ENCODE measurements at places on chromosomes 7 and 10. TPM values are rescaled to one million over a fixed set of nuclear protein-coding genes. Genes with fewer than 3 reads are reported as not detected.

PIK3AP1 gene
- total RNA-seq: 68.2 TPM

- DNase-seq: no peak
Observed at GRCh38 chr7:130943336-130943901, 209.4 kb upstream of the KLF14 start.

PRXL2A gene
- total RNA-seq: 63.6 TPM

DNA sequence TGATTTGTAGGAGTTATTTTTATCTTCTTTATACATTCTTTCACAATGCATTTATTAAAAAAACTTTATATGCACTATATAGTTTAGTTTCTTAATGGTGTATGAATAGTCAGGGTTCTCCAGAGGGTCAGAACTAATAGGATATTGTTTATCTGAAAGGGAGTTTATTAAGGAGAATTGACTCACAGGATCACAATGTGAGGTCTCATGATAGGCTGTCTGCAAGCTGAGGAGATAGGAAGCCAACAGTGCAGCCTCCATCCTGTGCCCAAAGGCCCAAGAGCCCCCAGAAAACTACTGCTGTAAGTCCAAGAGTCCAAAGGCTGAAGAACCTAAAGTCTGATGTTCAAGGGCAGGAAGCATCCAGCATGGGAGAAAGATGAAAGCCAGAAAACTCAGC lies 192.8 kb upstream of the AHR start:
- DNase-seq: no peak

NODAL gene
- total RNA-seq: 0.12 TPM

EBLN1 gene
- total RNA-seq: not detected

- DNase-seq: no peak
Observed at GRCh38 chr10:116101616-116102315, 171.2 kb downstream of the GFRA1 start.

GRCh38 chr10:14822879-14823755 lies 14.7 kb downstream of the CDNF start:
- no peak for DNase-seq

GRCh38 chr7:92633211-92633906 lies 43.2 kb upstream of the FAM133B start:
- peak; percentile 60 for DNase-seq

GPR15LG gene
- total RNA-seq: 0.32 TPM

DNA sequence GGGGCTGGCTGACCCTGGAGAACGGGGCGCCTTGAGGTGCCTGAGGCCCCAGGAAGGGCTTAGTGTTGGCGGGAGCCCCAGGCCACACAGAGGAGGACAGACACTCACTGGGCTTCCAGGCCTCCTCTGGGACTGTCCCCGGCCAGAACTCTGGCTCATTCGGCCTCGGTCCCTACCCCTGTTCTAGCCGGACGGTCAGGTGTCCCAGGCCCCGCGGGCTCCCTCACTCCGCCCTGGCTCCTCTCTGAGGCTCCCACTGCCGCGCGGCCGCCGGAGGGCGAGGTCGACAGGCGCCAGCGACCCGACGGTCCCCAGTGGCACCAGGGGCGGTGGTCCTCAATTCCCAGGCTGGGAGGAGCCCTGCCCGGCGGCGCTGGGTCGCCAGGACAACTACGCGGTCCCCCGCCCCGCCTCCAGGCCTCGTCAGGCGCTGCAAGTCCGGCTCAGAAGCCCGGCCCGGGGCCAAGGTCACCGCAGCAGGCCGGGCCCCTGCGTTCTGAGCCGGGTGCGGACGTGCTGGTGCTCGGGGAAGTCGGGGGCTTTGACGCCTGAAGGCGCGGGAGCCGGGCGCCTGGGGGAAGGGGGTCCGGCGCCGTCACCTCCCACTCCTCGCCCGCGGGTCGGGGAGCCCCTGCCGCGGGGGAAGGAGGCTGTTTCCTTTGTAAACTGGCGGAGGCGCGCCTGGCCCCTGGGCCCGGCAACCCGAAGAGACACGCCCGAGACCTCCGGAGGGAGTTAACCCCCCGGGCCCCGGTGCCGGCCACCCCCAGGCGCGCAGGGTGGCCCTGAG lies 1.1 kb upstream of the PWWP2B start:
- no peak for DNase-seq

- no peak for DNase-seq
Observed at GRCh38 chr7:117113871-117114270, 160.6 kb downstream of the ST7 start.

GRCh38 chr7:24718977-24719491 lies 38.2 kb downstream of the GSDME start:
- DNase-seq: no peak

DNA sequence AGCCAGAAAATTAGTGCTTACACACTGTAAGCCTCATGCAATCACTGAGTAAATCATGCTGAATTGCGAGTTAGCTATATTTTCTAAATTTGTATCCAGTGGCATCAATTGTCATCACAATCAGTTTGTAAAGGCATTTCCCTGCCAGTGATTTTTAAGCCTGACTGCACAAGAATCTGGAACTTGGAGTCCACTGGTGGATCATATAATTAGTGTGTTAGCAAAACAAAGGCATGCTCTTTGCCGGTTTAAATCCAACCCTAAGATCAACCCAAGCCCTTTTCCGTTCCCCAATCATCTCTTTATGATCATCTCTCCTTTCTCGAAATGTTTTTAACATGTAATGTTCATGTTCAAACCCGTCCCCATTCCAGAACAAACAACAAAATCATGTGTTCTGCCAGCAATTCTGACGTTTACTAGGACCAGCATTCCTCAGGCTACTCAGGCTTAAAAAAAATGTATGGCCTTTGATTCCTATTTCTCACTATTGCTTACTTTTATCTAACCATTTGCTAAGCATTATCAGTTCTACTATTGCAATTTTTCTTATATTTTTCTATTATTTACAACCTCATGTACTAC lies 649.2 kb downstream of the SORCS1 start:
- DNase-seq: no peak

DNA sequence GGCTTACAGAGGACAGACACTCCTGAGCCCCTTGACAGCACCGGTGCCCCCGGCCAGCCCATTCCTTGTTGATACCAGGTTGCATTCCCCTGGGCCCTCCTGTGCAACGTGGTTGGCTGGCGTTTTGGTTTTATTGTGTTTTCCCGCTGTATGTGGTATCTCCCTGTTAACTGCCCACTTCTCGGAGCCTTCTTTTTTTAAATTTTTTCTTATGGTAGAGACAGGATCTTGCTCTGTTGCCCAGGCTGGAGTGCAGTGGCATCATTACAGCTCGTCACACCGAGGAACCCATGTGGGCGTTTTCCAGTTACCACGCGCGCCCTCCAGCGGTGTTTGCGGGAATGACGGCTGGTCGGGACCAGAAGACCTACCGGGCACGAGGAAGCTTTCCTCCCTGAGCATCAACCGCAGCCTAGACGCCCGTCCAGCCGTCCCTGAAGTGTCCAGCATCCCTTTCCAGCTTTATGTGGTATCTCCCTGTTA lies 16.9 kb upstream of the ZFAND2A start:
- peak; percentile 58 for DNase-seq

HGF gene
- total RNA-seq: 8.0 TPM

DNA sequence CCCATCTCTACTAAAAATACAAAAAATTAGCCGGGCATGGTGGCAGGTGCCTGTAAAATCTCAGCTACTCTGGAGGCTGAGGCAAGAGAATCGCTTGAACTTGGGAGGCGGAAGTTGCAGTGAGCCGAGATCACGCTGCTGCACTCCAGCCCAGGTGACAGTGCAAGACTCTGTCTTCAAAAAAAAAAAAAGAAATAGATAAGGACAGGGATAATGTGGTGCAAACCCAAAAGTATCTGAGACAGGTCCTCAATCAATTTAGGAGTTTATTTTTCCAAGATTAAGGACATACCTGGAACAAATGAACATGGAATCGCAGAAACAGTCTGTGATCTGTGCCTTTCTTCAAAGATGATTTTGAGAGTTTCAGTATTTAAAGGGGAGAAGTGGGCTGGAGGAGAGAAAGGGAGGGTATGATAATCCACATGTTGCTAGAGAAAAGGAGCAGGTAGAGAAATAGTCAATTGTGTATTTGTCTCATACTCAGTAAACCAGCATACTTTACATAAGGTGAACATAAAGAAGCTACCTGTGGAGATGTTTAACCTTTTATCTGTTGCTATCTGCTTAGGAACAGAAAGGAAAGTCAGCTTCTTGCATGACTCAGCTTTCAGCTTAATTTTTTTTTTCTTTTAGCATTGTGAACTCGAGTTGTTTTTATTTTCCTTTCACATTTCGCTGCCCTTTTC lies 4.9 kb upstream of the MTPN start:
- DNase-seq: no peak

- DNase-seq: no peak
Observed at GRCh38 chr10:20877986-20878983, 18.8 kb downstream of the NEBL start.

DNA sequence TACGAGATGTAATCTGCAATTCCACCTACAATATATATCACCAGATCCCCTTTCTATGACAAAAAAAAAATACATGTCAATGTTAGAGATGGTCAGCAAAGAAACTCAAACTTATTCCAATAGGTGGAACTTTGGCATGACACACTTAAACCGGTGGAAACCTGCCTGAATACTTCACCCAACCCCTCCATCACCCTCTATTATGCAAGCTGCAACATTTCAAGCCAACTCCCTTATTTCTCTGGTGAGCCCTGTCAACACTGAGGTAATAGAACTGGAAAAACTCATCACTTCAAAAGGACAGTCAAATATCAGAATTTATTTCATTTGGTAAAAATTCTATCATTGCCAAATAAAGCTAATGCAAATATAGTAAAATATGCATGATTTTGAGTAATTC lies 3.6 kb downstream of the ZNF438 start:
- no peak for DNase-seq

GRCh38 chr10:71909399-71910083 lies 54.7 kb upstream of the CHST3 start:
- DNase-seq: no peak
